GM12891 (cell line): ENCODE measurements at places on chromosomes 5 and 9.
A peak's percentile ranks its signal among the peaks of the same experiment; 100 is the strongest.

GRCh38 chr5:157290981-157291711 lies 25.2 kb downstream of the CYFIP2 start:
- no peak for DNase-seq

- no peak for DNase-seq
Measured at GRCh38 chr9:98130576-98131228, 11.7 kb upstream of the TRIM14 start.

GRCh38 chr5:146173597-146173996 lies 8.9 kb downstream of the LARS1 start:
- peak; percentile 26 for DNase-seq

DNA sequence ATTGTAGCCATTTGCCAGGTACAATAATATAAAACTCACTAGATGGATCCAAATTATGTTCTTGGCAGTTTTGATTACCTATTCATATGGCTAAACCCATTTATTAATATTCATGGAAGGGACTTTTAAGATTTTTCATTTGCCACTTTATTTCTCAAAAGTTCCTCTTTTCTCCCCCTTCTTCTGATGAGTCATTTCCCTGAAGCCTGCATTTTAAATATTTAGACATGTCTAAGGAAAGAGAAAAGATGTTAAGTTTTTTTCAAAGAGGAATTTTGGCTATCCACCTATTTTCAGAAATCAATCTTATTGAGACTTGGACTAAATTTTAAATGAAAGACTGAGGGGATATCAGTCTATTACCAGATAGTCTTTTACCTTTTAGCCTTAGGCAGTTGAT lies 1189.4 kb downstream of the EFNA5 start:
- DNase-seq, result no peak

DNA sequence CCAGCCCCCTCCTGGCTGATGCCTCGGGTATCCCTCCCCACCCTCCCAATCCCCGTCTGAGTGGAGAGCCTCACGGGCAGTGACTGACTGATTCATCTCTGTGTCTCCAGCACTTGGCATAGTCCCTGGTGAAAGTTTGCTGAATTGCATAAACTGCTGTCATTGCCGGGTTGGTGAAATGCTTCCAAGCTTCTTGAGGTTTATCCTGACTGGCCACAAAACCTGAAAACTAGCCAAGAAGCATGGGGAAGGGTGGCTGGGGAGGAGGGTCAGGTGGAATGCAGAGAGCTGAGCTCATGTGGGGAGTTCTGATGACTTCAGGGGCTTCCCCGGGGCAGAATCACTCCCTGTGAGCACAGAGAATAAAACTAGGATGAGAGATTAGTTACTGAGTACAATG lies 56.9 kb upstream of the GGTA1 start:
- DNase-seq, result no peak

GRCh38 chr5:73172951-73173350 lies at the start of gene TMEM174:
Gene TMEM174, plus strand, starts transcription at chr5:73173193. Its CDS starts 51 bp downstream, at chr5:73173244.
- no peak for DNase-seq

- DNase-seq, result no peak
Measured at GRCh38 chr5:62722360-62722759, 143.7 kb downstream of the LRRC70 start.

DNA sequence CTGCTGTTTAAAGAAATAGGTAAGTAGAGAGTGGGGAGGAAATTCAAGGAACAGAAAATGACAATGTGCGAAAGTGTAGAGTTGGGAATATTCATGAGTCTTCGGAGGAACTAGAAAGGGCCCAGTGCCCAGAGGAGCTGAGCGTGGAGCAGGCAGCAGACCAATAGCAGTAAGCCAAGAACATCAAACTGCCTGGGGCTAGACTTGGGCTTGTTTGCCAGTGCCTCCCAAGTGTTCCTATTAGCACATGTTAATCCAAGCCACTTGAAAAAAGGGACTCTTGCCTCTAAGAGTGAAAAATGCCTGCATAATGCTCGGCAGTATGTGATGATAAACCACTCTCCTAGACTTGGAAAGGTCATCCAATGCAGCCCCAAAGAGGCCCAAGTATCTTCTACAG lies 1.2 kb upstream of the TAL2 start:
- no peak for DNase-seq

- no peak for DNase-seq
Measured at GRCh38 chr9:91836515-91836914, 113.5 kb downstream of the ROR2 start.

GRCh38 chr9:134590240-134591081 lies 51.1 kb upstream of the COL5A1 start:
- no peak for DNase-seq
